Endothelial cell of umbilical vein (primary cell): ENCODE measurements at places on chromosomes 6 and 20. TPM values are rescaled to one million over a fixed set of nuclear protein-coding genes. Genes with fewer than 3 reads are reported as not detected.

KCNK15 gene
- not detected in 2 replicates for total RNA-seq

TRAPPC3L gene
- total RNA-seq: 0.38 TPM in 1 of 2 replicates, not detected in the other

NOX3 gene
- total RNA-seq: not detected in 2 replicates

RNF182 gene
- 0.78 and 0.93 TPM in 2 replicates for total RNA-seq

SMLR1 gene
- total RNA-seq: not detected in 2 replicates

WFDC11 gene
- total RNA-seq: not detected in 2 replicates

PRL gene
- total RNA-seq: not detected in 2 replicates

CDC25B gene
- 62.2 and 76.5 TPM in 2 replicates for total RNA-seq

DLL1 gene
- total RNA-seq: 2.0 and 2.3 TPM in 2 replicates

PDE7B gene
- total RNA-seq: 21.3 and 25.1 TPM in 2 replicates

TFAP2D gene
- not detected in 2 replicates for total RNA-seq

SRMS gene
- total RNA-seq: not detected in 2 replicates

SYNGAP1 gene
- 14.3 and 15.1 TPM in 2 replicates for total RNA-seq

NHLRC1 gene
- total RNA-seq: 2.2 and 2.3 TPM in 2 replicates

NINL gene
- total RNA-seq: 24.8 and 25.5 TPM in 2 replicates

ARG1 gene
- not detected in 2 replicates for total RNA-seq

MRPL2 gene
- total RNA-seq: 59.7 and 63.6 TPM in 2 replicates

IP6K3 gene
- not detected in 2 replicates for total RNA-seq

FAM50B gene
- total RNA-seq: 10.0 and 10.4 TPM in 2 replicates

SLC17A3 gene
- total RNA-seq: not detected in 2 replicates

LRRC1 gene
- 10.6 and 11.7 TPM in 2 replicates for total RNA-seq

BACH2 gene
- 5.6 and 5.9 TPM in 2 replicates for total RNA-seq

FAM209B gene
- total RNA-seq: not detected in 2 replicates

CUL9 gene
- total RNA-seq: 43.9 and 46.0 TPM in 2 replicates

PRKN gene
- 0.60 TPM in 1 of 2 replicates, not detected in the other for total RNA-seq

CST7 gene
- not detected in 2 replicates for total RNA-seq

LHFPL5 gene
- total RNA-seq: not detected in 2 replicates

FILIP1 gene
- total RNA-seq: 12.6 and 13.7 TPM in 2 replicates

TNFRSF6B gene
- total RNA-seq: 0.69 TPM in 1 of 2 replicates, not detected in the other

GINS1 gene
- 19.4 and 26.3 TPM in 2 replicates for total RNA-seq

GABRR2 gene
- total RNA-seq: 2.5 and 3.6 TPM in 2 replicates

PRELID3B gene
- total RNA-seq: 47.4 and 57.2 TPM in 2 replicates

ECT2L gene
- total RNA-seq: not detected in 2 replicates

HLA-DQB2 gene
- not detected in 2 replicates for total RNA-seq

AVP gene
- not detected in 2 replicates for total RNA-seq

ADGB gene
- not detected in 2 replicates for total RNA-seq

LRP11 gene
- total RNA-seq: 29.9 and 59.1 TPM in 2 replicates

HDGFL1 gene
- total RNA-seq: not detected in 2 replicates

NMBR gene
- not detected in 2 replicates for total RNA-seq

CD24 gene
- 1.2 and 2.5 TPM in 2 replicates for total RNA-seq
